D341Med (cell line): ENCODE measurements at places on chromosomes 1 and 21.

DNA sequence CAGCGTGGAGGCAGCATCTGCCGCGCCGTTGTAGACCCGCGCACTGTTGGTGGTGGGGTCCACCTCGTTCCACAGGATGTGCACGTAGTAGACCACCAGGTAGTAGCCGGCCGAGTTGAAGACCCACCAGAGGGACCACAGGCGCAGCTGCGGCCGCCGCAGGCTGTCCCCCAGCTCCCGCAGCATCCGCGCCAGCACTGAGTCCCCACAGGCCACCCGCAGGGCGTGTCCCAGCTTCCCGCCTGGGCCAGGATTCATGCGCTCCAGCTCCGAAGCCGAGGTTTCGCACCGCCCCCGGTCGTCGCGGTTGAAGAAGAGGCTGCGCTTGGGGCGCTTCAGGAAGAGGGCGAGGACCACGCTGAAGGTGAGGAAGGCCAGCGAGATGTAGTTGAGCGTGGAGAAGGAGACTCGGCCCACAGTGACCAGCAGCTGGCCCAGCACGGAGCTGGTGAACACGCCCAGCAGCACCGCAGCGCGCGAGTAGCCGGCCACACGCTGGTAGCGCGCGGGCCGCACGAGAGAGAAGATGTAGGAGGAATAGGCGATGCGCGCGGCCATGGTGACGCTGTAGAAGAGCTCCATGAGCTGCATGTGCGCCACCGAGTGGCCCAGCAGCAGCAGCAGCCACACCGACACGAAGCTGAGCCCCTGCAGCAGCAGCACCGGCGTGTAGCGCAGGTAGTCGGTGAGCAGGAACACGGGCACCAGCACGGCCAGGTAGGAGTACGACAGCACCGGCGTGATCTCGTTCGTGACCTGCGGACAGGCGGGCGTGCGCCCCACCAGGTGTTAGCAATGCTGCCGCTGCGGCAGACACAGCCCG lies 10.6 kb downstream of the SLC19A1 start:
- no peak for DNase-seq

DNA sequence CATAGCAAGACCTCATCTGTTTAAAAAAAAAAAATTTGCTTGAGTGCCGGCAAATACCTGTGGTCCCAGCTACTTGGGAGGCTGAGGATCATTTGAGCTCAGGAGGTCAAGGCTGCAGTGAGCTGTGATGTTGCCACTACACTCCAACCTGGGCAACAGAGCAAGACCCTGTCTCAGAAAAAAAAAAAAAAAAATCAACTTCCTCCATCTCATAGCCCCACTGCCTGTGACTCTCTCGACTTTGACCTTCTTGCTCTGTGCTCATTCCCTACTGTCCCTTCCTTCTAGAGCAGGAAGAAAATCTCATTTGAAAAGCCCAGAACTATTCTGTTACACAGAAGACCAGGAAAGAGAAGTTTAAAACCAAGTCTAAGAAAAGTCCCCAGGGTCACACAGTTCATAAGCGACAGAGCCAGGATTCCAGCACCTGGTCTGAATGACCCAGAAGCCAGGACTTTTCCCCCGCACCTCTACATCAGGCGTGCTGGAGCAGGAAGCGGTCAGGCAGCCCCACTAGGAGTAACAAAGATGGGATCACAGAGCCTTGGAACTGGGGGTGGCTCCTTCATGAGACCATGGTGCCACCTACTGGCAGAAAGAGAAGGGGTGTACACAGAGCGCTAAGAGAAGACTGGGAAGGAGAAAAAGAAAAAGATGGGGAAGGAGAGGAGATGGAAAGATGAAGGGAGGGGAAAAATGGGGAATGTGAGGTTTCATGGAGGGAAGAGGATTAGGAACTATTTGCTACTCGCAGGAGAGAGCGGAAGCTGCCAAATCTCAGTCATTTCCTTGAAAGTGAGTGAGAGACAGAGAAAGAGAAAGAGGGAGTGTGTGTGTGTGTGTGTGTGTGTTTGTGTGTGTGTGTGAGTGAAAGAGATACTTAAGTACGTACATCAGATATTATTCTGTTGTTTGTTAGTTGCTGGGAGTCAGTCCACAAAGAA lies 3.1 kb upstream of the P3R3URF start:
- peak; percentile 83 for DNase-seq

- DNase-seq: peak; percentile 38
These were observed 788 bp upstream of the EDEM3 start for GRCh38 chr1:184755226-184756065.

GRCh38 chr1:68623700-68624099 lies 126.8 kb upstream of the DEPDC1 start:
- no peak for DNase-seq

DNA sequence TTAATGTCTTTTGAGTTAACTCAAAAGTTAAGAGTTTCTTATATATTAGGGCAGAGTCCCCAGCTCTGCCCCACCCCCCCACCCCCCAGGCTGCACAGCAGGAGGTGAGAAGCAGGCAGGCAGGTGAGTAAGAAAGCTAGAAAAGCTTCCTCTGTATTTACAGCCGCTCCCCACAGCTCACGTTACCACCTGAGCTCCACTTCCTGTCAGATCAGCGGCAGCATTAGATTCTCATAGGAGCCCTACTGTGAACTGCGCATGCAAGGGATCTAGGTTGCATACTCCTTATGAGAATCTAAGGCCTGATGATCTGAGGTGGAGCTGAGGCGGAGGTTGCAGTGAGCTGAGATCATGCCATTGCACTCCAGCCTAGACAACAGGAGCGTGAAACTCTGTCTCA lies 81.9 kb downstream of the SIM2 start:
- DNase-seq: no peak

- no peak for DNase-seq
These were observed 6.0 kb downstream of the EDARADD start for GRCh38 chr1:236400061-236400603.

DNA sequence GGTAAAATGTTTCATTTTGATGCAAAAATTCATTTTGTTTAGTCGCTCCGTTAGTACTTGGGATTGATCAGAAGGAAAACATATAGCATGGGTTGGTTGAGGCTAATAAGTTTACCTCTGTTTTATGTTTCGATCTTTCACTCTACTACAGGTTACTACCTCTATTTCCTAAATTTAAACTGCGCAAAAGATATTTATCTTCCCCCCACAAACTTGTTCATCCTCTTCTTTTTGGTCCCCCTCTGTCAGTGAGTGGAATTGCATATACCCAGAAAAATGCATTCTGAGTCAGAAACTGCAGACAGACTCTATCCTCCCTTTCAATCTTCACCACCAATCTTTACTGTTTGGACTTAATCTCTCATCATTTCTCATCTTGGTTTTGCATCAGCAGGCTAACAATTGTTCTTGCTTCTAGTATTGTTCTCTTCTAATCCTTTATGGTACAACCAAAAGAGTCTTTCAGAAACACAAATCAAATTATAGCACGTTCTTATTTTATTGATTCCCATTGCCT lies 316.0 kb upstream of the ADGRL4 start:
- no peak for DNase-seq

DNA sequence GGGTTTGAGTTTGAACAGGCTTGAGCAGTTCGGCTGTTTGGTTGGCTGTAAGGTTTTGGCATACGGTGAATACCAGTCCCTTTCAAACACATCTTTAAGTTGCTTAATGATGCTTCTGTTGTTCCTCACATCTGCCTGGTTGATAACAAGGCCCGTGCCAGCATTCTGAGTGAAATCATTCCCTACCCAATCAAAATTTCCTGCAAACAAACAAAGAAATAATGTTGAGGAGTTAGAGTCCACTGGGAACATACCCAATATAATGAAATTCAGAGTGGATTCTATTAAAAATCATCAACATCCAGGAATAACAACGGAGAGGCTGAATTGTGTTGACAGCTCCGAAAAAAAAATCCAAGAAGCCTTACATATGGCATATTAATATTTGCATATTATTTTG lies 91.0 kb upstream of the MAP1LC3C start:
- no peak for DNase-seq

GRCh38 chr1:89102021-89102420 lies 23.9 kb downstream of the GBP2 start:
- no peak for DNase-seq

GRCh38 chr1:227945891-227946623 lies 1.7 kb downstream of the WNT9A start:
- peak; percentile 57 for DNase-seq

GRCh38 chr21:29676395-29676794 lies 263.4 kb downstream of the GRIK1 start:
- DNase-seq: no peak

- DNase-seq: no peak
These were observed 24.5 kb upstream of the SLC26A9 start for GRCh38 chr1:205967554-205968335.

DNA sequence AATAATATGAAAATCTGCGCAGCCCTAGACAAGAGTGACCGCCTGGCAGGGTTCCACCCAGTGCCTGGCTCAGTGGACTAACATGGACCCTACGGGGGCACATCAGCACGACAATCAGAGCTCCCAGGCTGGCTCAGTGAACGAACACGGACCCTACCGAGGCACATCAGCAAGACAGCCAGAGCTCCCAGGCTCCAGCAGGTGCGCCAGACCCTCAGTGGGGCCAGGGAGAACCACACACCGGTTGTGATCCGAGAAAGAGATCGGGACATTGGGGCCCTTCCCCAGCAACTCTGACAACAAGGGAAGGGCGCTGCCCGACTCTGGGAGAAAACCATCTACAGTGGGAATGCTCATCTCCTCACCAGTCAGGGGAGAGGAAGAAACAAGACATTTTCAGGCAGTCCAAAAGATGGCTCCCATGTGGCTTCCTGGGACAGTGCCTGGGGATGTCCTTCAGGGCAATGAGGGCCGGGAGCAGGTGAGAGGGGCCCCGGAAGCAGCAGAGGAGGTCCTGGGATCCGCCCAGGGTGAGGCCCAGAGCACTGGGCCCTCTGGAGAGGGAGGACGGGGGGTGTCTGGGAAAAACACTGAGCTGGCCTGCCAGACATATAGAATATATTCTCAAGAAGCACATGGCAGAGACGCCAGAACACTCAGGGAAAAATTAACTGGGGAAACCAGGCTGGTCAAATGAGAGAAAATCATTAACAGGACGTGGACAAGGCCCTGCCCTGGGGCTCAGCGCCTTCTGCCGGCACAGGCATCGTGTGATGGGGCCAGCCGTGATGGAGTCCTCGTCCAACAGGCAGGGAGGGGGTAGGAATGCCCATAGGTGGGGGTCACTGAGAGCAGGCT lies 4.8 kb downstream of the ARHGEF16 start:
- DNase-seq: no peak

- no peak for DNase-seq
These were observed 9.0 kb downstream of the IFNAR2 start for GRCh38 chr21:33238565-33239255.

DNA sequence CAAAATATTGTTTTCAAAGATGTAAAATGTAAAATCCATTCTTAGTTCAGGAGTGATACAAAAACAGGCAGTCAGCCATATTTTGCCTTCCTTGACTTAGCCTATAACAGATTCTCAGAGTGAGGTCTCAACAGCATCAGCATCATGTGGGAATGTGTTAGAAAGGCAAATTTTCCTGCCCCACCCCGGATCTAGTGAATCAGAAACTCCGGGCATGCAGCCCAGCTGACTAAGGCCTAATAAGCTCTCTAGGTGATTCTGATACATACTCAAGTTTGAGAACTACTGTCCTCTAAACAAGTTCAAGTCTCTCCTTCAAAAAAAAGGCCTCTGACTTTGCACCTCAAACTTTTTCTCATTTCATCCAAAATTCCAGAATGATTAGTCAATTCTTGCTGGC lies 46.9 kb upstream of the PRRC2C start:
- DNase-seq: no peak

DNA sequence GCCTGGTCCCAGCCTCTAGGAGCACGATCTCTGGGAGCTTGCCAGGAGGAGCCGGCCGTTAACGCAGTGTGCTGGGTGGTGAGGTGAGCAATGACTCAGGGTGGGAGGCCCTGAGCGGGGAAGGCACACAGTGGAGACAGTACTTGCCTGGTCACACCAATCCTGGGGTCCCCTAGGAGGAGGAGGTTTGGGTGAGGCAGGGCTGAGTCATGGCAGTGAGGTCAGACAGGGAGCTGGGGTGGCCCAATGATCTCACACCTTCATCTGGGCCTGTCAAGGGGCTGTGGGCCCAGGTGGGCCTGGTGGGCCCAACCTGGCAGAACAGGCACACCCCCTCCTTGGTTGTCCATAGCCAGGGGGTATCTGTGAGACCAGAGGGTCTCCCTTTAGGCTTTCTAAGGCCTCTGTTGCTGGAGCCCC lies 8.6 kb upstream of the EDN2 start:
- DNase-seq: no peak
